NCI-H1105 (cell line): ENCODE measurements at places on chromosomes 12 and 14.

DNA sequence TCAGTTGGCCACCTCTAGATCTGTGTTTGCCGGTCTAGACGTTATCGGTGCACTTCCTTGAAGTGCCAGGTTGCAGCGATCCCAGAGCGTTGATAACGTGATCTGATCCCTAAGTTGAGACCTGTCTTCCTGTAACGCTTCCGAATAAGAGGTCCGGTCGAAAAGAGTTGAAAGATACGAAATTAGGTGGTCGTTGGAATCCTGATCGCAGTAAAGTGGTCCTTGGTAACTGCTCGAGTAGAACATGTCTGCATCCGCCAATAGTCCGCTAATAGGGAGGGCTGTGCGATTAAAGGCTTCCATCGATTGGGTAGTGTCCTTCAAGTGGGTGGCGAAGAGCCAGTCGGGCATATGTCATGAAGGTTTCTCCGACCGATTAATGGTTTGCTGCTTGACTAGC is 2.7 kb downstream of the SRSF5 start:
- DNase-seq = no peak

DNA sequence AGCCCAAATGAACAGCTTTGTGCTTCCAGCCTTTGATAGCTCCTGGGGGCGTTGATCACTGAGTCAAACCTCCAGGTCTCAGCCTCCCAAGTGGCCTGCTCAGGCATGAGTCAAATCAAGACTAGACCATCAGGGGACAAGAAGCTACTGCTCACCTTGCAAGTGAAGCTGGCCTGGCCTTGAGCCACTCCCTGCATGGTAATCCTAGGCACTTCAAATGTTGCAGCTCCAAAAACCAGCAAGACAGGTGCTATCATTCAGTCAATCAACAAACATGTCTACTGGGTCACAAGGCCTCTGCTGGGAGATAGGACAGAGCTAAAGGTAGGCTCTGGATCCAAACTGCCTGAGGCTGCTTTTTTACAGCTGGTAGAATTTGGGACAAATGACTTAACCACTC is 33.1 kb upstream of the NOS1 start:
- DNase-seq = no peak

- DNase-seq = peak; percentile 23
Measured at GRCh38 chr14:100383727-100384158, 60.6 kb downstream of the SLC25A47 start.

- no peak for DNase-seq
Measured at GRCh38 chr12:46770501-46771183, 55.2 kb downstream of the SLC38A4 start.

DNA sequence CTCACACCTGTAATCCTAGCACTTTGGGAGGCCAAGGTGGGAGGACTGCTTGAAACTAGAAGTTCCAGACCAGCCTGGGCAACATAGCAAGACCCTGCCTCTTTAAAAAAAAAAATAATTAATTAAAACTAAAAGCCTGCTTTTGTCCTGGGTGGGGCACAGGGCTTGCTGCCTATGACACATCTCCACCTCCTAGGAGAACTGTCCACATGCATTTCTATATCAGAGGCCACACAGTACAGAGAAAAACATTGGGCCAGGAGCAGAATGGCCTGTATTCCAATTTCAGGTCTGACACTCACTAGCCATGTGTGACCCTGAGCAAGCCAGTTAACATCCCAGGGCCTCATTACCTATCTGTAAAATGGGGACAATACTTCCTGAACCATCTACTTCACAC is 31.9 kb downstream of the CCDC88C start:
- no peak for DNase-seq

DNA sequence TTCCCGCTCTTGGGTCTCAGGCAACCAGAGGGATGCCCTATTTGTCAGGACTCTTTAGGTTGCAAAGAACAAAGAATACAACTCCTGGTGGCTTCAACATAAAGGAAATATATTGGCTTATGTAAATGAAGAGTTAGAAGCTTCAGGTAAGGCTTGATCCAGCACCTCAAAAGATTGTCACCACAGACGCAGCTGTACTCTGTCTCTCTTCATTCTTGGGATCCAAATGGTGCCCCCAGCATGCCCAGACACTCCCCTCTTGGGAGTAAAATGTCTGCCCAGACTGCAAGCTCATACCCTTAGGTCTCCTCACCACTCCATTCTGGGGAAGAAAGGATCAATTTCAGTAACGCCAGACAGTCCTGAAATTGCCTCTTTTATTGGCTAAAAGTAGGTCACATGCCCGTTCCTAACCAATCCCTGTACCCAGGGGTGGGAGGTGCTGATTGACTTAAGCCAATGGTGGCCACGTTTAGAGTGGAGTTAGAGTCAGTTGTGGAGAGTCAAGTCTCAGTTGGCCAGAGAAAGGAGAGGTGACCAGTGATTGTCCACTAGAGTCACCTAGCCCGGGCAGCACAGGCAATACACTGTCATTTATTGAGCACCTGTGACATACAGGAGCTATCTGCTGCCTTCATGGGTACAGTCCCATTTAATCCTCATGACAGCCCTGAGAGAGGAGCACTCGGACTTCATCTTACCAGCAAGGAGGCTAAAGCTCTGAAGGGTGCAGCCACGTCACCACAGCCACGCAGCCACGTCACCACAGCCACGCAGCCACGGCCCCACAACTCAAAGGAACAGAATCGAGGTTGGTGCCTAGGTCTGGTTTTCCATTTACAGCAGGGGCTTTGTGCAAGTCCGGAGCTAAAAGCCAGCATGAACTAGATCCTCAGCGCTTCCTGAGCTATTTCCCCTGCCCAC is 19.7 kb upstream of the BEGAIN start:
- no peak for DNase-seq

GRCh38 chr14:45084946-45085346 is 1.0 kb downstream of the PRPF39 start:
- DNase-seq = no peak

GRCh38 chr12:48454667-48455066 is 17.7 kb upstream of the ANP32D start:
- DNase-seq = no peak

GRCh38 chr12:2493086-2493485 is 301.7 kb upstream of the FKBP4 start:
- DNase-seq = no peak

GRCh38 chr14:49861699-49862088 is 9.1 kb upstream of the NEMF start:
- no peak for DNase-seq

GRCh38 chr14:103897075-103897947 is 30.9 kb upstream of the TDRD9 start:
- DNase-seq = no peak

- no peak for DNase-seq
Measured at GRCh38 chr14:105334383-105335230, 20.1 kb downstream of the PACS2 start.

- no peak for DNase-seq
Measured at GRCh38 chr14:57495416-57495815, 1.8 kb upstream of the CCDC198 start.

GRCh38 chr12:25365340-25365730 is 114.6 kb upstream of the KRAS start:
- DNase-seq = no peak

DNA sequence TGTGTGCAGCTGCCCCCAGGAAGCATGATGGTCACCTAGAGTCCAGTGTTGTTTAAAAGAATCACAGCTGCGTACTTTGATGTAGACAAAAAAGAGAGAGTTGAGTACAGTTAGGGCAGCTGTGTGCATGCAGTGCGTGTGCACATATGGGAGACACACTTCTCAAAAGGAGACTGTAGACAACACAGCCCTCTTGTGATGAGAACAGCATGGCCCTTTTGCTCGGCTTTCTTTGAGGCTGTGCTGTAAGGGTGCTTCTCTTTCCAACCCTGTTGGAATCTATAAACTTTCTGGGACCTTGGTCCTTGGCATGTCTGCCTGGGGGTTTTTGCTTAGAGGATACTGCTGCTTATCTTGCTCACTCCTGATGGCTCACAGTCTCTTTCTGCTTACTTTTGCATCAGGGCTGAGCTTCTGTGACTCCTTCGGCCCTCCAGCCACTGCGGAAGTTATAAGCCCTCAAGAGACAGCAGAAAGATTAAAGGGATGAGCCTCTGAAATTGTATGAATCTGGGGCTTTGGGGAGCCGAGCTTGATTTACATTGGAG is 102.9 kb downstream of the DYRK2 start:
- no peak for DNase-seq

- DNase-seq = no peak
Measured at GRCh38 chr14:55136885-55137786, 8.1 kb downstream of the LGALS3 start.

GRCh38 chr12:106736051-106736957 is 38.2 kb upstream of the RIC8B start:
- DNase-seq = no peak

DNA sequence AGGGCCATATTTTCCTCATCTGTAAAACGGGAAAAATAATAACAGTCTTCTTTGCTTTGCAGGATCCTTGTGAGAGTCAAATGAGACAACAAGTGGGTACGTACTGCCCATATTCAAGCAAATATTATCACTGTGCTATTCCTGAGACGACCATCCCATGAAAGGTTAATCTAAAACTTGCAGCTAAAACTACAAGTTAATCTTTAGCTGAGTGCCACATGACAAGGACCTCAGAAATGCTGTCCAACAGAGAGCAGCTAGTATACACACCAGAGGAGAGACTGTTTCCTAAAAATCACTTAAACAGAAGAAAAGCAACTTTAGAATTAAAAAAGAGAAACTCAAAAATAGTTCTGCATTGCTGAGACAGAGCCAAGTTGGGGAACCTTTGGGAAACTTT is 162.7 kb upstream of the TMTC2 start:
- DNase-seq = no peak

DNA sequence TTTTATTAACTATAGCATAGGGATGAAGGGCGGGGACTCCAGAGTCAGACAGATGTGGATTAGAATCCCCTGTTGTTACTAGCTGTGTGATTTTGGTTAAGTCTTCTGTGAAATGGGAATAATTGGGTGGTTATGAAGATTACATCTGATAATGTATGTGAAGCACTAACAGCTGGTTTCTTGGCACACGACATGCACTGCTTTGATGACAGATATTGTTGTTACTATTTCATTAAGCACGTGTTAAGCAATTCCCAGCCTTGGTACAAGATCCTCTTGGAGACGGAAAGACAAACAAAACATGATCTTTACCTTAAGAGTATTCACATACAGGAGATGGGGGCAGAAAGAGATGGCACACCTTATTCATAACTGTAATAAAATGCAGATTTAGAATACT is 7.9 kb downstream of the PPFIBP1 start:
- DNase-seq = no peak

GRCh38 chr12:10668526-10668925 is 5.3 kb downstream of the STYK1 start:
- no peak for DNase-seq

DNA sequence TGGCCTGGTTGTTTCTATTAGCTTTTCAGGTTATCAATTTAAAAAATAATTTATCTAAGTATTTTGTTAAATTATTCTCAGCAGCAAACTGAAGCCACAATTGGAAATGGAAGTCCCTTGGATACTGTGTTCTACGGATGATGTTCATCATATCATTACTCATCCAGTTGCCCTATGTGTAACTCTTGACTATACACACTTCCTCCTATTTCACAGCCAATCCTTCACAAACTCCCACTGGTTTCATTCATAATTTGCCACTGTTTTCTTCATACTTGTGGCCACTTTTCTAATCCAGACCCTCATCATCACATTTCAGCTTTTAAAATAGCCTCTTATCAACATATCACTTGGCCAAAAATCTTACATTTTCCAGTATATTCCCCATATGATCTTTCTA is 84.0 kb downstream of the CATSPERB start:
- no peak for DNase-seq

DNA sequence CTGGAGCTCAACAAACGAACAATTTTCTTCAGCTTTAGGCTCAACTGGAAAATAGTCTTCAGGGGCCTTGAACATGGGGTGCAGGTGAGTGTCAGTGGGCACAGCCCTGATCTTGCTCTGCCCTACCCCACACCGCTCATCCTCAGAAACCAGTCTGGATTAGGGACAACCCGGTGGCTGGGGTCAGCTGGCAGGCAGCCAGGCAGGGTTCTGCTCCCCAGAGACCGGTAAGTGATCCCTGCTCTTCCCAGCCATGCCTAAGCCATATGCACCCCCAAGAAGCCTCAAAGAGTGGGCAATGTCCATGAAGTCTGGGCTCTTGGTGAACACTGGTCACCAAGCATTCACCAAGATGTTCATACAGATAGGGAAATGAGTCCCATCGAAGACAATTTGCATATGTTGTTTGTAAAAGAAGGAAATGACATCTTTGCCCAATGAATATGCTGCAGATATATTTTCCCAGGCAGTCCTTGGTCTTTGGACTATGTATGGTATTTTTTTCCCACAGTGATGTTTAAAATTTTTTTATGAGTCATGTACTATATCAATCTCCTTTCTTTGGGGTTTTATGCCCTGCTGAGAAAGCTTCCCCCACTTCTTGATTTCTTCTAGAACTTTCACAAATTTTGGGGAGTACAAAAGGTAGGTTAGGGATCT is 63.9 kb upstream of the VASH1 start:
- no peak for DNase-seq

DNA sequence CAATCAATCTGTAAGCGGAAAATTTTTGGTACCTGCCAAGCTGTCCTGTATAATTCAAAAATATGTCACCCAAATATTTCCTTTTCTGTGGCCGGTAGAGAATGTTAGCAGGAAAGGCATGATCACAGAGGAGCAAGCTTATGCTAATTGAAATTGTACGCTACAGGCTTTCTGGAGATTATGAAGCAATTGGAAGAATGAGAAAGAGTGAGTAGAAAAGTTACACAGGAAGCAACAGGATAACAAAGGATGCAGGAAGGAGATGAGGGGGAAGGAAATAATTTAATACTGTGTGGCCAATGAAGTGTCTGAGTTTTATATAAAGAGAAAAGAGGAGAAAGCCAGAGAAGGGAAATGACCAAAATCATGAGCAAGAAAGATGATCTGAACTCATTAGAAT is 627.2 kb upstream of the STXBP6 start:
- DNase-seq = no peak

GRCh38 chr12:131933387-131933786 is 4.3 kb downstream of the PUS1 start:
- no peak for DNase-seq

- DNase-seq = no peak
Measured at GRCh38 chr12:72025524-72025923, 86.9 kb downstream of the TPH2 start.
